Thymus (tissue), 14 donors: ENCODE measurements at places on chromosomes 12 and 14. TPM values are rescaled to one million over a fixed set of nuclear protein-coding genes. Genes with fewer than 3 reads are reported as not detected.

TPH2 gene
- polyA plus RNA-seq: 0.07 TPM

IL23A gene
- polyA plus RNA-seq: 11.6 TPM

DNA sequence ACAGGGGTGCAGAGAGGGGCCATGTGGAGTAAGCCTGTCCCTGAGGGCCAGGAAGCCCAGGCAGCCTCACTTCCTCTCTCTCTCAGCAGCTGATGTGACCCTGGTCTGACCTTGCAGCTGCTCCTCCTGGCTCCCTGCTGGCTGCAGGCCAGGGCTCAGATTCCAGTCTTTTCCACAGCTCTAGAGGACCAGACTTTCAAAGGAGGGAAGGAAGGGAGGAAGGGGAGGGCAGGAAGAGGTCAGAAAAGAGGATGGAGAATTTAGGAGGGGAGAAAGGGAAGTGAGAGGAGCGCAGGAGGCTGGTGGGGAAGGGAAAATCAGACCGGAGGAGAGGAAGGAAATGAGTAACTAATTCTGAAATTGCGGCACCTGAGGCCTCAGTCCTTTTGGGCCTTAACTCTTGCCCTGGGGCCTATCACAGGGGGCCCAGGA, 40.9 kb upstream of the VASH1 start:
- DNase-seq: no peak

- DNase-seq: no peak
These were observed 1.5 kb upstream of the PRPF39 start for GRCh38 chr14:45082420-45082819.

GRCh38 chr12:20625531-20625930, 69.6 kb upstream of the SLCO1C1 start:
- no peak for DNase-seq

GRCh38 chr12:4320497-4320852, 538 bp upstream of the TIGAR start:
- DNase-seq: no peak

DNA sequence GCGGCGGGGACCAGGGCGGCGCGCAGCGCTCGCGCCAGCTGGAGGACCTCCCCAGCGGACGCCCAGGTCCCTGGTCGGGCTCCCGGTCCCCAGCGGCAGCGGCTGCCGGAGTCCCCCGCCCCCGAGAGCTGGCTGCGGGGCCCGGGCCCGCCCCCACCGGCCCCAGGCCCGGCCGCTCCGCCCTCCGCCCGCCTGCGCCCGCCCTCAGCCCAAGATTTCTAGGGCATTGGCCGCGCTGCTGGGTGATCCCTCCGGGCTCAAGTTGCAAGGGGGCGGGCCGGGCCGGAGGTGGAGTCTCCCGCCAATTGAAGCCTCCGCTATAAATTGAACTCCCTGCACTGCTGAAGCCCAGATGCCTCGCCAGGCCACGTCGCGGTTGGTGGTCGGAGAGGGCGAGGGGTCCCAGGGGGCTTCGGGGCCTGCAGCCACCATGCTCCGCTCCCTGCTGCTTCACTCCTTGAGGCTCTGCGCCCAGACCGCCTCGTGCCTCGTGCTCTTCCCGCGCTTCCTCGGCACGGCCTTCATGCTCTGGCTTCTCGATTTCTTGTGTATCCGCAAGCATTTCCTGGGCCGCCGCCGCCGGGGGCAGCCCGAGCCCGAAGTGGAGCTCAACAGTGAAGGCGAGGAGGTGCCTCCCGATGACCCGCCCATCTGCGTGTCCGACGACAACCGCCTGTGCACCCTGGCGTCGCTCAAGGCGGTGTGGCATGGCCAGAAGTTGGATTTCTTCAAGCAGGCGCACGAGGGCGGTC, at the start of gene DIO3:
Gene DIO3, plus strand, starts transcription at position 351 of the 752 bp plus-strand sequence.
- no peak for DNase-seq

DNA sequence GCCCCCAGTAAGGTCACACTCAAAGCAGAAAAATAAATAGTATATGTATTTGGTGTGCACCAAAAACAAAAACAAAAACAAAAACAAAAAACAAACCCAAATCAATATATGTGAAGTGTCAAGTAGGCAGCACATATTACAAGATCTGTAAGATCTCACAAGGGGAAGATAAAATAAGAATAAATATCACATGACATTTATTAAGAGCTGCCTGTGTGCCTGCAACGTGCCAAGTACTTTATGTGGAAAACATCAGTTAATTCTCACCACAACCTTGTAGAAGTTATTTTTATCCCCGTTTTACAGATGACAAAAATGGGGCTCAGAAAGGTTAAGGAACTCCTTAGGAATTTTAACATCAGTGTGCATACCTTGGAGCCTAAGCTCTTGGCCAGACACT, 26.6 kb downstream of the TRIM9 start:
- DNase-seq: no peak

GRCh38 chr12:116453631-116454030, 105.5 kb upstream of the MAP1LC3B2 start:
- no peak for DNase-seq

DNA sequence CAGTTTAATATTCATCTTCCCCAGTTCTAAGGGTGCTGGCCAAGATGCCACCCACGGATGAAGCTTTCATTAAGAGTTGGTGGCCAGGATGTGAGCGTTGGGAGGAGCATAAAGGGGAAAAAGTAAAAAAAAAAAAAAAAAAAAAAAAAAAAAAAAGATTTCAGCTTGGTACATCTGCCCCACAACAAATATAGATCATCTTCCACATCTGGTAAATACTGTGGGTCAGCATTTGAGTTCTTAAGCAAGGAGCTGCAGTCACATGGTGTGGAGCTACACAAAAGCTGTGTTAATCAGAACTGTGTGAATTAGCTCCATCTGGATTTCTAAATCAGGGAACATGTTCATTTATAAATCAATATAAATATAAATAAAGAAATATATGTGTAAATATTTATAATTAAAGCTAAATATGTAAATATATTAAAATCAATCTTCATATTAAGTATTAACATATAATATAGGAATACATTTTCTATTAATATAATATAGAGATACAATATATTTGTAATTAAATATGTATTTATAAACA, 262.3 kb downstream of the NUAK1 start:
- DNase-seq: no peak
